ENCODE measurements at places on chromosomes 13 and 19.
A peak's percentile ranks its signal among the peaks of the same experiment; 100 is the strongest.

DNA sequence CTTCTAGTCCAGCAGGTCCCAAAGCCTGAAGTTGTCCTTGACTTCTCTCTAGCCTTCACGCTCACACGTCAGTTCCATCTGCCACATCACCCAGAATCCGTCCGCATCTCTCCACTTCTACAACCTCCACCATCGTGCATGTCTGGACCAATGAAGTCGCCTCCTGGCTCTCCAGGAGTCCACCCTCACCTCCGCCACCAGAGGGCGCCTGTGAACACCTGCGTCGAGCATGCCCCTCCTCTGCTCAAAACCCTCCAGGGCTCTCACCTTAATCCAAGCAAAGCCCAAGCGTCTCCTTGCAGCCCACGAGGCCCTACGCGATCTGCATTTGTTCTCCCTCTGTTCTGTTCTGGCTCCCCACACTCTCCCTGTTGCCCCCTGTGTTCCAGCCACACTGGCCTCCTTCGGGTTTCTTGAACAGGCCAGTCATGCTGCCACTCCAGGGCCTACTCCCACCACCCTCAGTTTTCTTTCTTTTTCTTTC, 3.7 kb downstream of the USHBP1 start:
- peak; percentile 90 for DNase-seq

DNA sequence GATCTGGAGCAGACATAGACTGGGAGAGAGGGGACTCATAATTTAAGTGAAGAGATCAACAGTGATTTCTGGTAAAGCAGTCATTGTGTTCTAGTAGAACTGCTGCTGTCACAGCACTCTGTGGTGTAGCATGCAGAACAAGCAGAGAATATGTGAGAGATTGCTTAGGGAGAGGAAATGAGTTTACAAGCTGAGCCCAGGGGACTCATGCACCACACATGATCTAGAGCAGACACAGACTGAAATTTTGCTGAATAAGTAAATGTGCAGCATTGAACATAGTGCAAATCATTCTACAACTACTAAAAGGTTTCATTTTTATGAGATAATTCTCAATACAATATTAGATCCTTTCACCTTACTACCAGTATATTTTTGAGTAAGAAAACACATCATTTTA, 125.7 kb downstream of the MYO16 start:
- DNase-seq: no peak

GRCh38 chr13:113488283-113488682, 2.2 kb downstream of the DCUN1D2 start:
- no peak for DNase-seq

DNA sequence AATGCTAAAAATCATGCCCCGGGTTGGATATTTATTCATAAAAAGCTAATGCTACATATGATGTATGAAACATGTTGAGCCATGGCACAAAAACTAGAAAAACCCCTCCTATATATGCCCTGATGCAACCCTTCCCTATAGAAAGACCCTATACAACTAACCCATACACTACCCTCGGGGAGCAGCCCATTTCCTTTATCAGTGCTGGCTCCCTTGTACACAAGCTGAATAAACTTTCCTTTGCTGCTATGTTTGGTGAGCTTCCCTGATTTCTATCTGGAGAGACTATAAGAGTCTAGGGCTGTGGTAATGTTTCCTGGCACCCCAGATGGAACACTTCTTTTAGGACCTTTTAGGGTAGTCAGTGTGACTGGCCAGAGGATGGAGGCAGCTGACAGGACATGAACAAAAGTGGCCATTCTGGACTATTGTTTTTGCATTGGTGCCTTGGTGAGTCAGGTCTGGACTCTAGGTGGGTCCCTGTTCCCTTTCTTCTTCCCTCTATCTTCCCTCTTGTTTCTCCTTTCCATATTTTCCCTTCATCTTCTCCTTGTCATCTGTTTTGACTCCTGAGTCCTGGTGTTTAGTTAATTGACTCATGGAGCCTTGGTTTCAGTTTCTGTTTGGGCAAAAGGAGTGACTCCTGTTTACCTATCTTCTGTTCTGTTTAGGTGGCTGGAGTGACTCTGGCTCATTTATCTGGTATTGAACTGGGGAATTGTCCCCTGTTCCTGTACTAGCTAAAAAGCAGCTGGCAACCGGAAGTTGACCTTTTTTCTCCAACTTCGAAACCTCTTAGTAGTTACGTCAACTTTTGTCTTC, 1321.8 kb upstream of the PCDH9 start:
- no peak for DNase-seq

DNA sequence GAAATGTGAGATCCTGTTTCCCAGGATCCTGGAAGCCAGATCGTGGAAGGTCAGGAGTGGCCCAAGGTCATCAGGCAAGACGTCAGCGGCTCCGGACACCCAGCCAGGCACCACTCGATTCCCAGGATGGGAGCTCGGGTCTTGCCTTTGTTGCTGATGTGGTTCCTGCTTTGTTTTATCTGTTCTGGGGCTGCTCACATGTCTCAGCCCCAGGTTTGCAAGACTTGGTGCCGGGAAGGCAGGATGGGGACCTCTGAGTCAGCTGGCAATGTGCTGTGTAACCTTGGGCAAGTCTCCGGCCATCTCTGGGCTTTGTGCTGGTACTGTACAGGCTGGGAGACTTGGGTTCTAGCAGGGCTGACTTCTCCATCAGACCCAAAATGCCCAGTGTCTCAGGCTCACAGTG, 1.4 kb upstream of the FCHO1 start:
- DNase-seq: no peak

DNA sequence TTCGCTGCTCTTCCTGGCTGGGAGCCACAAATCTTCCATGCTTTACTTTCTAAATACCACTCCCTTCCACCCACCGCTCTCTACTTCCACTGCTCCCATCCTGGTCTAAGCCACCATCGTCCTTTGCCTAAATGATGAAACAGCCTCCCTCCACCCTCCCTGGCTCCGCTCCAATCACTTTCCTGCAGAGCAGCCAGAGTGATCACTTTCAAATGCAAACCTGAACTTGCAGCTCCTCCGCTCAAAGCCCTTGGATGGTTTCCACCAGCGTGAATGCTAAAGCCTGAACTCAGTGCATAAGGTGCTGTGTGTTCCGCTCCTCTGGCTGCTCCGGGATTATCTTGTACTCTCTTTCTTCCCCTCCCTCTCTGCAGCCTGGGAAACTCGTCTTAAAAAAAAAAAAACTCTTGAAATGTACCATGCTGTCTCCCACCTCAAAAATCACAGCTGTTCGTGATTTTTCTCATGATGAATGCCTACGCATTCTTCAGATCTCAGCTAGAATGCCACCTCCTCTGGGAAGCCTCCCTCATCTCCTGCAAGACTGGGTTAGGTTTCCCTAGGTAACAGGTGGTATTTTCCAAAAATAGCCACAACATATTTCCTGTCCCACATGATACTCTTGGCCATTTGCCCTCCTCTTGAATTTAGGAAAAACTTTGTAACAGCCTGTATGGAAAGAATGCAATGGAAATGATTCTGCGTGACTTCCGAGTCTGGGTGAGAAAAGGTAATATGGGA, 3.7 kb upstream of the SIN3B start:
- DNase-seq: no peak

- no peak for DNase-seq
Observed at GRCh38 chr19:7230826-7231225, 63.4 kb downstream of the INSR start.

- DNase-seq: no peak
Observed at GRCh38 chr13:48194379-48194754, 38.6 kb upstream of the ITM2B start.

DNA sequence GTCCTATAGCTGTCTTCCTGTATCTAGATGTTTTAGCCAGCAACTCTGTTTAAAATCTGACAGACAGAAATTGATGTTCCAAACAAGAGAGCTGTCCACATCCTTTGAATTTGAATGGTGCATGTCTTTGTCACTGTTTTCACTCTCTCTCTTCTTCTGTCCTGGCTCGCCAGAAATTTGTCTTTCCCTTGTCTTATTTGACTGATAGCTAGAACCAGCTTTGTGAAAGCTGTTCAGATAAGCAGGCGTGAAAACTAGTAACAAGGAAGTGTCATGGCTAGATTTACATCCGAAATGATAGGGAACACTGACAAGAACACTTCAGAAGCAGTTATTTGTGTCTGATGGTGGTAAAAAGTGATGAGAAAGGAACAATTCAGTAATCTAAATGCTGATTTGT, 354.9 kb upstream of the SLITRK1 start:
- DNase-seq: no peak

- DNase-seq: no peak
Observed at GRCh38 chr19:43723588-43723987, 7.7 kb downstream of the IRGC start.

DNA sequence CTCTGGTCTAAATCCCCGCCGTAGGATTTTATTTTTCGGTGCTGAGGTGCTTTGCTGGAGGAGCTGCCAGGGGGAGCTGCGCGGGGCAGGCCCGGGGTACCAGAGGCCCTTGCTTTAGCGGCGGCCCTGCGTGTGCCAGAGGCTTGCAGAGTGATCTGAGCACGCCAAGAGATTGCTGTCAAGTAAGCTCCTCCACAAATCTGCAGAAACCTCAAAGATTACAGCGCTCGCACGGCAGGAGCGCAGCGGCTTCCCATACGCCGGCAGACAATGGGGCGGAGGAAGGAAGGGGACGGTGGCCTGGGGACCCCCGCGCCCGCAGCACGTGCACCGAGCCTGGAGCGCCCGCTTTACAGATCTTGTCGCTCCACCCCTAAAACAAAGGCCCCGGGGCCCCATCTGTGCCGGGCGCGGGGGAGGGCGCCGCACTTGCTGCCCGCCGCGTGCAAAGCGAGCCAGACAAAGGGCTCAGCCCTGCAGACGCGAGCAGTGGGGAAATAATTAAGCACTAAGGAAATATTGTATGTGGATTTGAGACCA, 9.1 kb upstream of the C19orf12 start:
- no peak for DNase-seq

- no peak for DNase-seq
Observed at GRCh38 chr19:42281146-42281826, 12.2 kb downstream of the CIC start.

DNA sequence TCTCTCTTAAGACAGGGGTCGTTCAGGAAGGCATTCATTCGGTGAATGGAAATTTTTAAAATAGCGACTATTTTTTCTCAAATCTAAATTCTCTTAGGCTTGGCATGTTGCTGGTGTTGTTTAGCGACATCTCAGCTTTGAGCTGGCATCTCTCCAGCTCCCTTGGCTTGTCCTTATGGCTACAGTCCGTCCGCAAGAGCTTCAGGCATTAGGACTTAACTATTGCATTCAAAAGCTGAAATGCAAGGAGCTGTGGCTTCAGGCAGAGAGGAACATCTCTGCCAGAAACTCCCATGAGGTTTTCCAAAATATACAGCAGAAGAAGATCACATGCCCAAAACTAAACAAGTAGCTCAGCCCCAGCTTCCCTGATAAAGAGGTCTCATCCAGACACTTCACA, 578.5 kb downstream of the EFNB2 start:
- no peak for DNase-seq

- DNase-seq: no peak
Observed at GRCh38 chr13:40483601-40484000, 182.8 kb downstream of the FOXO1 start.

GRCh38 chr13:114194853-114195252, 15.8 kb downstream of the CFAP97D2 start:
- no peak for DNase-seq

DNA sequence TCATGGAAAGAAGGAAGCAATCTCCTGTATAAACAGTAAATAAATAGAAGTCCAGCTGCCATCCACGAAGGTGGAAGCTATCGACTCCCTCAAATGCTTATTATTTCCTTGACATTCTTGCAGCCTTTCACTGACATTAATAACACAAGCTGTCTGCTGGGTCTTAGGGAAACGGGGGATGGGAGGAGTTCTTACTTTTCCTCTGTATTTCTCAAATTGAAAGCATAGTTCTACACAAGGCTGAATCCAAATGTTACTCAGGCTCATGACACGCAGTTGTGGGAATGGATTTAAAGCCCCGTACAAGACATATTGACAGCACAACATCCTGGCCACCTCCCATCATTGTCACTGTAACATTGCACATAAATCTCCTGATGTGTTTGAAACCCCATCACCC, 4.0 kb downstream of the SERPINE3 start:
- no peak for DNase-seq

- no peak for DNase-seq
Observed at GRCh38 chr19:48591021-48591420, 15.5 kb upstream of the SPACA4 start.

DNA sequence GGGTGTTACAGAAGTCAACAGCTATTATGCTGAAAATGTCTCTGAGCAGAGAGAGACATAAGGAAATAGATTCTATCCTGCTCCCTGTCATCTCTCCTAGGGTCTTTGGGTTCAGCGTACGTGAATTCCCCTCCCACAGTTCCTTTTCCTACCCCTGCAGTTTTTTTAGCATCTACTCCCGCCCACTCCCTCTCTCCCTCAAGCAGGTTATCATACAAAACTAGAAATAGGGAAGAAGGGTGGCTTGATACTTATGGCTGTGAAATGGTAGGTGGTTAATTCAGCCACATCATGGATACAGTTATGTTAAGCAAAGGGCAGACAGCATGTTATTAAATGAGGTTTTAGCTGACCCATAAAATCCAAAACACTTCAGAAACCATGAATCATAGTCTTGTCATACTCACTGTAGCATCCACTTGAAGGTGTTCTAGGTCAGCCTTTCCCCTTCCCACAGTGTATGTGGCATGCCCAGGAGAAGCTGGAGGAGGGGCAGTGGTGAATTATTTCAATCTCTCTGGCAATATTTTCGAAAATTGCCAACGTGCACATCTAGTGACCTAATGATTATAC, 236.8 kb upstream of the SERP2 start:
- no peak for DNase-seq

- DNase-seq: no peak
Observed at GRCh38 chr19:44975444-44975843, 20.3 kb downstream of the CLPTM1 start.

GRCh38 chr19:37953171-37953917, 46.3 kb downstream of the SIPA1L3 start:
- DNase-seq: no peak

- DNase-seq: no peak
Observed at GRCh38 chr13:28579322-28579721, 79.6 kb upstream of the POMP start.

DNA sequence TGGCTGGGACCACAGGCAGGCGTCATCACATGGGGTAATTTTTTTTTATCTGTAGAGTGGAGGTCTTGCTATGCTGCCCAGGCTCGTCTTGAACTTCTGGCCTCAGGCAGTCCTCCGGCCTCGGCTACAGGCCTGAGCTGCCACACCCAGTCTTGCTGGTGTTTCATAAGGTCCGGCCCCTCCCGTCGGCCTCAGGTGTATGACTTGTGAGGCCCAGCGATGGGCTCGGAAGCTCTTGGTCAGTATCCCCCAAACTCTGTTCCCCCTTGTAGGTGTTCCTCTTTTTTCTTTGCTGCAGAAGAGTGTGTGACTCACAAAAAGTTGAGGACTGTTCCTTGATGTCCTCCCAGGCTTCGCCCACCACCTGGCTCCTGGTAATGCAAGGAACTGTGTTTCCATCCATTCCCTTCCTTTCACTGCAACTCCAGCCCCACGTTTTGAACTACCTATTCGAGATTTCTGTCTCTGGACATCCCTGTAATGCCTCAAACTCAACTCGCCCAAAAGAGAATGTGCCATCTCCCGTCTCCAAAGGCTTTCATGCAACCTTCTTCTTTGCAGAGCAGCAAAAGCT, 5.0 kb downstream of the USF2 start:
- DNase-seq: no peak
